Heart left ventricle (tissue), 16 donors: ENCODE measurements at places on chromosomes 7 and 10. TPM values are rescaled to one million over a fixed set of nuclear protein-coding genes. Genes with fewer than 3 reads are reported as not detected.

DNA sequence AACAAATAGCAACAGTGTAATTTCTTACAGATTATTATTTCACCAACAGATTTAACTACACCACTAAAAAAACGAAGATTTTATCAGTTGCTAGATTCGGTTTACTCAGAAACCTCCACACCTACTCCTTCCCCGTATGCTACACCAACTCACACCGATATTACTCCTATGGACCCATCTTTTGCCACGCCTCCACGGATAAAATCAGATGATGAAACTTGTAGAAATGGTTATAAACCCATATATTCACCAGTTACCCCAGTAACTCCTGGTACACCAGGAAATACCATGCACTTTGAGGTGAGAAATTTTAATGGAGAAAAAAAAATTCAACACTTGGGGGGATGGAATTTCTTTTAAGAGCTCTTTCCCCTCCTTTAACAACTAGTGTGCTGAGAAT is 92.5 kb downstream of the KMT2E start:
- no peak for DNase-seq
- H3K4me1 ChIP-seq, result no peaks in the 10 kb centered on the region
- peaks cover 100% of the 10 kb centered on the region for H3K36me3 ChIP-seq
- no peak overlapping the region for H3K27ac ChIP-seq
- no peak overlapping the region for H3K4me3 ChIP-seq

DNA sequence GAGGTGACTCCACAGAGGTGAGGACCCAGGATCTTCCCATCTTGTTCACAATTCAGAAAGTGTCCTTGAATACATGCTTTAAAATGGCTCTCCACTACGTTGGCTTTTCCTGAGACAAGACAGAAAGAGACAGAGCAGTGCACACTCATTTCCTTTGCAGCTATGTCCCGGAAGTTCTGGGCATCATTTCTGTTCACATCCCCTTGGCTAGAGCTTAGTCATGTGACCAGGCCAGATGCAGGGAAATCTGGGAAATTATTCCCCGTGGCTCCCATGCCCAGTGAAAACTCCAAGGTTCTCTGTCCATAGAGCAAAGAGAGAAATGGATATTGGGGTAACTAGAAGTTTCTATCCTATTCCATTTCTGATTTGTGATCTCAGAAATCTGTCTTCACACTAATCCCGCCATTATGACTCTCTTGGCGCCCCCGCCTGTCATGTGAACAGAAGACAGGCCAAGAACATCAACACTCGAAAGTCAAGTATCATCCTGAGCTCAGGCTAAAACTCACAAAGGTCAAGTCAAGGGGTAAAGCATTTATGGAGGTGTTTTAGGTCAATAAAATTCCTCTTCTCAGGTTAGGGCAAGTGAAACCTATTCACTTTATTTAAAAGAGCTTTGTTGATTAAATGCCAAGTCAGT is 251.4 kb upstream of the HABP2 start:
- no peaks in the 10 kb centered on the region for H3K27me3 ChIP-seq
- H3K27ac ChIP-seq, result no peak overlapping the region
- DNase-seq, result no peak
- no peak overlapping the region for H3K4me3 ChIP-seq
- no peaks in the 10 kb centered on the region for H3K36me3 ChIP-seq
- H3K4me1 ChIP-seq, result no peaks in the 10 kb centered on the region

DNA sequence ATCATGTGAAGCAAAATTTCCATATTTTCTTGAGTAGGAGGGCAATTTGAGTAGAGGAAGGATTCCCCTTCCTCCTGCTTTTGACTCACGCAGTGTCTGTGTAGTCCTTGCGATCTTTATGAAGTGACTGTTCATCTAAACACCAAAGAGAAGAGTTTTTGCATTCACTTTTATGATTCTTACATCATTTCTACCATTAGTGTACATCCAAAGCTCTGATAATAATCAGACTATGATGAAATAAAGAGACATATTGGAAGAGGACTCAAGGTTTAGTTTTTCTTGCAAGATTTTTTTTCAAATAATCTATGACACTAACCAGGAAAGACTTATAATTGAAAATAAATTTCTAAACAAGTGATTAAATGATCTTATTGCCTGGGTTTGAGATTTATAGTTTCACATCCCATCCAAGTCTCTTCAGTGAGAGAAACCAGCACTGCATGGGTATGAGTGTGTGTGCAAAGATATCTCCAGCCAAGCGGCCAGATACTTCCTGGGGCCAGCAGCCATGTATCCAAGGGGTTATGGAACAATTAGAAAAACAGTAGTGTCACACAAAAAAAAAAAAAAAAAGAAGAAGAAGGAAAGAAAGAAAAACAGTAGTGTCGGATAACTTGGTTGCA is 2.0 kb upstream of the ACTA2 start:
- peaks cover 32% of the 10 kb centered on the region for H3K4me1 ChIP-seq
- no peaks in the 10 kb centered on the region for H3K27me3 ChIP-seq
- no peak overlapping the region for H3K27ac ChIP-seq
- DNase-seq, result no peak
- H3K36me3 ChIP-seq, result no peaks in the 10 kb centered on the region
- H3K4me3 ChIP-seq, result no peak overlapping the region

DNA sequence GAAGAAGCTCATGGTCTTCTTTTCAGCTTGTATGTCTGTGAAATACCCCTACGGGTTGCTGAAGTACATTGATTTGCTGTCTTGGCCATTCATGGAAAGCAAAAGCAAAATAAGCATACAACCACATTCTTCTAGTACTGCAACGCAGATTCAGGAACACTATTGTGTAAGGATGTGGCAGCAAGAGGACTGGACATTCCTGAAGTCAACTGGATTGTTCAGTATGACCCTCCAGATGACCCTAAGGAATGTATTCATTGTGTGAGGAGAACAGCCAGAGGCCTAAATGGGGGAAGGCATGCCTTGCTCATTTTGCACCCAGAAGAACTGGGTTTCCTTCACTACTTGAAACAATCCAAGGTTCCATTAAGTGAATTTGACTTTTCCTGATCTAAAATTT is 133.4 kb upstream of the ANKRD1 start:
- no peaks in the 10 kb centered on the region for H3K4me1 ChIP-seq
- H3K36me3 ChIP-seq, result no peaks in the 10 kb centered on the region
- H3K27ac ChIP-seq, result no peak overlapping the region
- DNase-seq, result no peak
- H3K27me3 ChIP-seq, result no peaks in the 10 kb centered on the region

DNA sequence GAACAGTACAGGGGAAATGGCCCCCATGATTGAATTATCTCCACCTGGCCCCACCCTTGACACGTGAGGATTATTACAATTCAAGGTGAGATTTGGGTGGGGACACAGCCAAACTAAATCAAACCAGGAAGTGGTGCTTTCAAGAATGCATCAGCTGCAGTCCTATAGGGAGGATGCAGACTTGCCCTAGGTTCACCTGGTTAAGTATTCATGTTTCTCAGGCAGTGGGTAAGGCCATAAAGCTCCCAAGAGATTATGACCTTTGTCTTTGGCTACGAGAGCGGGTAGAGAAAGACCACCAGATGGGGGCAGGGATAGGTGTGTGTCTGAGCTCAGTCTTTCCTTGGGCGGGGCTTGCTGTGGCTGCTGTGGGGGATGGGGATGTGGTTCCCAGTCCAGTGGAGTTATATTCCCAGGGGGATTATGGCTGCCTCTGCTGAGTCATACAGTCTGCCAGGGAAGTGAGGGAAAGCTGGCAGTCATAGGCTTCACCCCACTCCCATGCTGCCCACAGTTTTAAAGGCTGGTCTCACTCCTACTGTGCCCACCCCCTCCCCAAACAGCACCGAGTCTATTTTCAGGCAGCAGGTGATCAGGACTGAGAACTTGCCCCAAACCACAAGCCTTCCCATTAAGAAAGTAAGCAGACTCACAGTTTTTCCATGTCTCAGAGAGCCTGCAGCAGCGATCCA is 8.4 kb upstream of the R3HCC1L start:
- no peaks in the 10 kb centered on the region for H3K27me3 ChIP-seq
- no peak overlapping the region for H3K27ac ChIP-seq
- no peaks in the 10 kb centered on the region for H3K4me1 ChIP-seq

Gene KLF14
- not detected for polyA plus RNA-seq

Gene SLC26A5
- polyA plus RNA-seq, result not detected

Gene ADCYAP1R1
- 0.71 TPM for polyA plus RNA-seq

Gene GALNT17
- 73.6 TPM for polyA plus RNA-seq

Gene INA
- polyA plus RNA-seq, result not detected
